ENCODE measurements at places on chromosomes 5 and 9. TPM values are rescaled to one million over a fixed set of nuclear protein-coding genes. Genes with fewer than 3 reads are reported as not detected.

- DNase-seq: no peak
These were observed 247.1 kb downstream of the EBF1 start for GRCh38 chr5:158852622-158853021.

GRCh38 chr5:68966596-68966995 is 127.2 kb upstream of the SLC30A5 start:
- no peak for DNase-seq

- no peak for DNase-seq
These were observed 465.3 kb upstream of the ARRDC3 start for GRCh38 chr5:91848453-91848852.

- no peak for DNase-seq
These were observed 617.0 kb upstream of the CDH18 start for GRCh38 chr5:20604992-20605391.

Gene CDH6
- total RNA-seq: 18.9 TPM

Gene HAVCR1
- 0.90 TPM for total RNA-seq

Gene PCDHB10
- total RNA-seq: 5.0 TPM

Gene SGCD
- total RNA-seq: 106 TPM

Gene SLCO6A1
- total RNA-seq: not detected
